Panc1 (cell line): ENCODE measurements at places on chromosomes 11 and 22. TPM values are rescaled to one million over a fixed set of nuclear protein-coding genes. Genes with fewer than 3 reads are reported as not detected.

DNA sequence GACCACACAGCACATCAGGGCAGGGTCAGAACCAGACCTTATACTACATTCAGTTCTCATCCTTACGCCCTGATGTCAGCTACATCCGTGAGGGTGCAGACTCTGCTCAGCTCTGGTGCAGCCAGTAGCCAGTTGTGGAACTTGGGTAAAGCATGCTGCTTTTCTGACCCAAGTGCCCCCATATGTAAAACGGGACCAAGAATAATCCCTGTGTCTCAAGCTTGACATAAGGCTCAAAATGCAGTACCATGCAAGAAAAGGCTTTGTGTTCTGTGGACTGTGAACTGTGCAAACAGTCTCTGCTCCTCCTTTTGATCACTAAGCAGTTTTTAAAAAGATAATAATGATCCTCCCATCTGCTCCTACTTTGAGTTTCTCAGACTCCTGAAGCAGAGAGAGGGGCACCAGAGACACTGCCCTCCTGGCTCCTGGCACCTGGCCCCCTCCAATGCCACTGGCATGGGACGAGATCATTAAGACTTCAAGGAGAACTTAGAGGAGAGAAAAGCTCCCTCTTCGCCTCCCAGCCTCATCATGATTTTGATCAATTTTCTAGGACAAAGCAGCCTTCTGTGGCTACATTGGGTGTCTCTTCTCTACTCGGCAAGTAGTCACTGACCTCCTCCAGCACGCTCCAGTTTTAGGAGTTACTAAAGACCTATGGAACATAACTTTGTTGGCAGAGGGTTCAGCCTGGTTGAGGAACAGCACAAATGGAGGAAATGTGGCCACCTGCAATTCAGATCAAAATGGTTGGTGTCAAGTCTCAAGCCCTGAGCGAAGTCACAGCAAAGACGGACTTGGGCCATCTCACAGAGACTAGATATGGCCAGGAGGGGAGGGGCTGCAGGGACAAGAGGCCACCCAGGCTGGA lies 23.9 kb downstream of the IL10RA start:
- no peak for DNase-seq
- no peaks in the 10 kb centered on the region for H3K4me1 ChIP-seq
- H3K27ac ChIP-seq: no peak overlapping the region
- H3K36me3 ChIP-seq: no peaks in the 10 kb centered on the region

DNA sequence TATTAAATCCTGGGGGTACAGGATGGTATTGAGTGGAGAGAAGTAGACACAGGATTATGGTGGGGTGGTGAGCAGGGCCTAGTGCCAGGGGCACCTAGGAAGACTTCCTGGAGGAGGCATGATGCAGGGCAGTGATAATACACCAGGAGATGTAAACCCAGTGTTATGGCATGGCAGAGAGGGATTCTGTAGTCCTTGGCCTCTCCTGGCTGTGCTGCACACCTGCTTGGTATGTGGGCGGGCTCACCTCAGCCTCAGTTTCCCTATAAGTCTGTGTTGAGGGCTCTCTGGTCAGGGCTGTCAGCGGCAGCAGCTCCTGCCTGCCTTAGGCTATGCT lies 2.2 kb downstream of the PDXP start:
- peaks cover 17% of the 10 kb centered on the region for H3K4me1 ChIP-seq
- H3K4me3 ChIP-seq: peak overlapping the region; percentile 74; the same call in 1 of the 2 replicates
- no peaks in the 10 kb centered on the region for H3K27me3 ChIP-seq
- H3K36me3 ChIP-seq: no peaks in the 10 kb centered on the region
- H3K27ac ChIP-seq: no peak overlapping the region
- DNase-seq: no peak

GRCh38 chr11:95584589-95584988 lies 205.0 kb downstream of the FAM76B start:
- H3K27me3 ChIP-seq: no peaks in the 10 kb centered on the region
- no peak for DNase-seq
- no peaks in the 10 kb centered on the region for H3K4me1 ChIP-seq
- H3K36me3 ChIP-seq: no peaks in the 10 kb centered on the region

DNA sequence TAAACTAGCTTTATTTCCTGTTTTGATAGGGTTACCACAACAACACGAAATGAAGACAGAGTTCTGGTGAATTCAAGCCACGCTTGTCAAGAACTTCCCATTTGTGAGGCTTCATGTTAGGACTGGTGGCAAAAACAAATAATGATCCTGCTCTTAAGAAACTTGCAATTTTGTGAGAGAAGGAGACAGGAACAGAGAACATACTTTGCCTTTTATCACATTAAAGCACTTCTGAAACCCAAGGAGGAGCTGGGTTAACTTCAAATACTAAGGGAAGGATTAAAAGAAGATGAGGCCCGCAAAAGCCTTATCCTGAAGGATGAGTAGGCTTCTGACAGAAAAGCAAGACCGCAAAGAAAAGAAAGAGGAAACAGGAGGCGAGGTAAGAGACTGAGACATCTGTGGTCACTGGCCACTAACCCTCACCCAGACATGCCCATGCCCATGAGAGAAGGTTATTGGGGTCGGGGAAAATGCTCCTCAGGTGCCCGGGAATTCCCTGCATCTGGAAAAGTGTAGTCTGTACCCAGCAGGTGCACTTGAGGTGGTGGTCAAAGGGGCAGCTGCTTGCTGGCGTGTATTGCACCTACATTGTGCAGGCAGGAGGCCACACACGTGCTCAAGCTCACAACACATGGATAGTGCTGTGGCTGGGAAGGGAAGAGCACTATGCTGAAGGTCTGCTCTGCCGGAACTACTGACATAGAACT lies 50.5 kb downstream of the MAPK1 start:
- H3K27ac ChIP-seq: no peak overlapping the region
- H3K4me1 ChIP-seq: peaks cover 6% of the 10 kb centered on the region

DNA sequence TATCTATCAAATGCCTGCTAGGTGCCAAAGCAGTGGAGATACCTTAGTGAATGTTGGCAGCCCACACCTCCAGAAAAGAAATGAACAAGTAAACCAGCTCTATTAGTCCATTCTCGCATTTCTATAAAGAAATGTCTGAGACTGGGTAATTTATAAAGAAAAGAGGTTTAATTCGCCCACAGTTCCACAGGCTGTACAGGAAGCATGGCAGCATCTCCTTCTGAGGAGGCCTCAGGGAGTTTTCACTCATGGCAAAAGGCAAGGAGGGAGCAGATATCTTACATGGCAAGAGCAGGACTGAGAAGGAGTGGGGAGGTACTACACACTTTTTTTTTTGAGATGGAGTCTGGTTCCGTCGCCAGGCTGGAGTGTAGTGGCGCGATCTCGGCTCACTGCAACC lies 18.7 kb upstream of the ZC3H12C start:
- H3K4me3 ChIP-seq: no peak overlapping the region
- H3K27ac ChIP-seq: no peak overlapping the region

- no peaks in the 10 kb centered on the region for H3K4me1 ChIP-seq
- H3K27ac ChIP-seq: no peak overlapping the region
- no peaks in the 10 kb centered on the region for H3K27me3 ChIP-seq
- H3K36me3 ChIP-seq: no peaks in the 10 kb centered on the region
Observed at GRCh38 chr11:79678780-79679452, 238.1 kb upstream of the TENM4 start.

GRCh38 chr22:32518381-32518780 lies 43.8 kb downstream of the FBXO7 start:
- DNase-seq: no peak
- H3K4me3 ChIP-seq: no peak overlapping the region
- H3K27ac ChIP-seq: no peak overlapping the region
- H3K4me1 ChIP-seq: no peaks in the 10 kb centered on the region
- H3K36me3 ChIP-seq: no peaks in the 10 kb centered on the region
- H3K27me3 ChIP-seq: no peaks in the 10 kb centered on the region; the same call in none of the 2 replicates

GRCh38 chr22:33984656-33985285 lies 64.5 kb upstream of the LARGE1 start:
- no peak for DNase-seq
- H3K27me3 ChIP-seq: no peaks in the 10 kb centered on the region
- no peak overlapping the region for H3K4me3 ChIP-seq
- H3K27ac ChIP-seq: no peak overlapping the region
- no peaks in the 10 kb centered on the region for H3K36me3 ChIP-seq
- H3K4me1 ChIP-seq: no peaks in the 10 kb centered on the region

GRCh38 chr11:60124802-60125432 lies 36.5 kb downstream of the MS4A2 start:
- no peaks in the 10 kb centered on the region for H3K36me3 ChIP-seq
- no peak for DNase-seq
- no peaks in the 10 kb centered on the region for H3K27me3 ChIP-seq
- H3K4me1 ChIP-seq: no peaks in the 10 kb centered on the region

DNA sequence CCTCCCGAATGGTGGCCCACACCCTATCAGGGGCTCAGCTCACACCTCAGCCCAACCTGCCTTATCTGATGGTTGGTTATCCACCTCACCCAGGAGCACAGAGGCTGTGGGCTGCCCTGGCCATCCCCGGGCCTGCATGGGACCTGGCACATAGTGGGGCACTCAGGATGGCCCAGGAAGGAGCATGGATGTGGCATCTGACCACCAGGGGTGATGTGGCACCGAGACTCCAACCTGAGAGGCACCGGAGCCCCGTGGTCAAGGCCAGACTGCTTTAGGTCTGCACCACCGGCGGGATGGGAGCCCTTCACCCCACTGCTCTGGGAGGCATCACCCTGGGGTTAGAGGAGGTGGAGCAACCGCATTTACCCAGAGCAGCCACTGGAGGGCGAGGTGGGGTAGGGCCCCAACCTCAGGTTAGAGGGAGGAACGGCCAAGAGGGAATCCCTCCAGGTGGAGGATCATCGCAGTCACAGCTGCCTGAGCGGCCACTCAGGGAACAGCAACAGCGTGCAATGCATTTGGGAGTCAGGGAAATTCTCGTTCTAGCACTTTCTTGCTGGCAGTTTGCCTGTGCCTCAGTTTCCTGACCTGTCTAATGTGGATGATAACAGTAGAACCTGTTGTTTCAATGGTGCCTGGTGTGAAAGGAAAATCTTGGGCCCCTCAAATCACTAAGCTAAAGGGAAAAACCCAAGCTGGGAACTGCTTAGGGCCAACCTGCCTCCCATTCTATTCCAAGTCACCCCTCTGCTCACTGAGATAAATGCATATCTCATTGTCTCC lies 52.9 kb upstream of the CARS1 start:
- no peaks in the 10 kb centered on the region for H3K4me1 ChIP-seq
- H3K36me3 ChIP-seq: no peaks in the 10 kb centered on the region
- no peak overlapping the region for H3K4me3 ChIP-seq
- no peak overlapping the region for H3K27ac ChIP-seq
- no peaks in the 10 kb centered on the region for H3K27me3 ChIP-seq

DNA sequence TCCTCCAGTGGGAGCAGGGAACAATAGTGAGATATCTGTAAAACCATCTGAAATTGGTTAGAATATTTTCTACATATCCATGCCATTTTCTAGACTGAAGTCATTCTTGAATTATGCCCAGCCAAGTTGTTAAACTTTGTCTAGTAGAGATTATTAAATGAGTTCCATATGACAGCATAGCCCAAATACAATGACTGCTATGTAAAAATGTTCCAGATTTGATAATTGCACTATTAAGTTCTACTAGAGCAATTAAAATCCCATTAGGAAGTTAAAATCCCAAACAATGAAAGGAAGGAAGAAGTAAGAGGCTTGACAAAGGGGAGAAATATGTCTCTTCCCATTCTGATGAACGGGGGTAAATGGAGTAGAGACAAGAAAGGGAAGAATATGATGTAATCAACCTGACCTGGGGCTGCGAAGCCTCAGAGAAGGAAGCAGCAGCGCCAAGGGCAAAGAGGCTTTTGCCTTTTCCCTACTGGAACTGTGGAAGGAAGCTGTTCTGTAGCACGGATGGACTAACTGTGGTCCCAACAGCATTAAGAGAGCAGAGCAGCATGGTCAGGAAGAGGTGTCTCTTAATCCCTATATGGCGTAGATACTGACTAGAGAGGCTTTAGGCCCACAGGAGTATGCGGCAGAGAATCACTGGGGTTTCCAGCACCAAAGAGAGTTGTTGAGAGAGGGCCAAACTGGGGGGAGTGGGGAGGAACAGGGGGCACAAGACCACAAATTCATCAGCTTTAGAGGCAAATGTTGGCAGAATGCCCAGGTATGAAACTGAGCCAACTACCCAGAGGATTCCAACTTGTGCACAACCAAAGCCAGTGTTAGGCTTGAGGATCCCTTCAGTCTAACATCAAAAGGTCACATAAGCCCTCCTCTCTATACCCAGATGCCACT lies 26.7 kb downstream of the RRP8 start:
- H3K36me3 ChIP-seq: no peaks in the 10 kb centered on the region
- H3K27ac ChIP-seq: no peak overlapping the region
- no peak for DNase-seq
- no peaks in the 10 kb centered on the region for H3K4me1 ChIP-seq

DNA sequence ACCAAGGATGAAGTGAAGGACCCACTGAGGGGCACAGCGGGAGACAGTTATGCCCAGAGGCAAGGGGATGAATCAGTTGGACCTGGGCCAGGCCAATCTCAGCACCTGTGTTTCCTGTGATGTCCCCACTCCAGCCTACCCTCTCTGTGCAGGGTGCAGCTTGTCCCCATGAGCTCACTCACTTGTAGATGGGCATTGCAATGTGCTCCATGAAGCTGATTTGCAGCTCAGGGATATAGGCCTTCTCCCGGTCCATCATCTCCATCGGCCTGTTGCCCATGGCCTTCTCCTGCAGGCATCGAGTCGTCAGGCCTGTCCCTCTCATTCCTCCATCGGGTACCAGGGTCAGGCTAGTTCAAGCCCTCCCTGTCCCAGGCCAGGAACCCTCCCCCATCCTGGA lies 96.2 kb downstream of the PDE2A start:
- no peak for DNase-seq
- no peak overlapping the region for H3K27ac ChIP-seq
- H3K4me1 ChIP-seq: 0 out of 2 replicates have a peak, but pooled peaks cover 2% of the 10 kb centered on the region
- H3K27me3 ChIP-seq: peaks cover under 1% of the 10 kb centered on the region

DNA sequence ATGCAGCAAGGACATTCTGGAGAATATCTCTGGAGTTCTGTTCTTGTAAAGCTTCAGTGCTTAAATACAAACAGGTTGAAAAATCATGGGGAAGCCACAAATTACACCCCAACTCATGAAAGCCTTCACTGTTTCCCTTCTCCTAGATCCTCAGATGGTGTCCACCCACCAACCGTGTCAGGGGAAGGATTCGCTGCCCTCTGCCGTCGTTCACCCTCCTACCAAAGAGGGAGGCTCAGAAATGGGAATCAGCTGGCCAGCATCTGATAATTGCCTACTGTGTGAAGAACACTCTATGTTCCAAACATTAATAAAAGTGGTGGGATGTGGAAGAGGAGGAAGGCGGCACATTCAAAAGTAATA lies 7.4 kb upstream of the HEPACAM start:
- H3K4me3 ChIP-seq: no peak overlapping the region
- H3K27ac ChIP-seq: no peak overlapping the region
- no peaks in the 10 kb centered on the region for H3K4me1 ChIP-seq
- no peak for DNase-seq
- H3K27me3 ChIP-seq: peaks cover 7% of the 10 kb centered on the region
- no peaks in the 10 kb centered on the region for H3K36me3 ChIP-seq

GRCh38 chr11:84581083-84581482 lies 1046.1 kb downstream of the DLG2 start:
- H3K27me3 ChIP-seq: no peaks in the 10 kb centered on the region; the same call in 1 of the 2 replicates
- H3K4me3 ChIP-seq: no peak overlapping the region
- DNase-seq: no peak
- no peaks in the 10 kb centered on the region for H3K36me3 ChIP-seq
- no peak overlapping the region for H3K27ac ChIP-seq
- peaks cover 3% of the 10 kb centered on the region; the same call in 1 of the 2 replicates for H3K4me1 ChIP-seq

INS gene
- total RNA-seq: not detected

IL17RA gene
- total RNA-seq: 11.7 TPM

HSPB2 gene
- total RNA-seq: not detected

KLHL35 gene
- 10.9 TPM for total RNA-seq

MPPED1 gene
- not detected for total RNA-seq
